ENCODE measurements at places on chromosomes 5 and 9. TPM values are rescaled to one million over a fixed set of nuclear protein-coding genes. Genes with fewer than 3 reads are reported as not detected.
A peak's percentile ranks its signal among the peaks of the same experiment; 100 is the strongest.

DNA sequence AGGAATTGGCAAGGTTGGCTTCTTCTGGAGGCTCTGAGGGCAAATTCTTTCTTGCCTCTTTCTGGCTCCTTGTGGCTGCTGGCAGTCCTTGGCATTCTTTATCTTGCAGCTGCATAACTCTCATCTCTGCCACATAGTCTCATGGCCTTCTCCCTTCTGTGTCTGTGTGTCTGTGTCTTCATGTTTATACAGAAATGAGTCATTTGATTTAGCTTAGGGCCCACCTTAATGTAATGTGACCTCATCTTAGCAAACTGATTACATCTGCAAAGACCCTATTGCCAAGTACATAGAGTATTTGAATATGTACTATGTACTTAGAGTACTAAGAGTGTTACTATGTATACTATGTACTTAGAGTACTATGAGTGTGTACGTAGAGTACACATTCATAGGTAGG, 122.5 kb downstream of the RFK start:
- no peaks in the 10 kb centered on the region for H3K27me3 ChIP-seq
- peaks cover 11% of the 10 kb centered on the region for H3K4me1 ChIP-seq
- DNase-seq, result no peak
- no peak overlapping the region for H3K27ac ChIP-seq
- H3K36me3 ChIP-seq, result no peaks in the 10 kb centered on the region
- no peak overlapping the region for H3K4me3 ChIP-seq

Gene PTPA
- 62.5 TPM for total RNA-seq

DNA sequence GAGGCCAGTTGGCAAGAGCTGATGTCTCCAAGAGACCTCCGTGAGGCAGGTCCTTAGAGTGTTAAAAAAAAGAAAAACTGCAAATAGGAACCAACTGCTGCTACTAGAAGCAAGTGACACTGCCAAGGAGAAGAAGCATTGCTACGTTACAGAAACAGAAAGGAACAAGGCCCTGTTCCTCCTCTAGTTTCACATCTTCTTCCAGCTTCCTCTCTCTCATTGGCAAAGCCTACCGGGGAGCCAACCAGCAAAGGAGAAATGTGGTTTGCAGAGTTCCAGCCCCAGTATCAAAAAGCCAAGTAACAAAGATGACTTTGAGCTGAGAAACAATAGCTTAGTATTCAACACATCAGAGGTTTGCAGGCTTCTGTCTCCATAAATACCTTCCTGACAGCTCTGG, 145.9 kb downstream of the PRELID2 start:
- DNase-seq, result peak; percentile 13
- no peak overlapping the region for H3K27ac ChIP-seq
- H3K4me3 ChIP-seq, result no peak overlapping the region
- no peaks in the 10 kb centered on the region for H3K36me3 ChIP-seq

- H3K27me3 ChIP-seq, result no peaks in the 10 kb centered on the region
- H3K27ac ChIP-seq, result no peak overlapping the region
- peaks cover 15% of the 10 kb centered on the region for H3K36me3 ChIP-seq
- DNase-seq, result no peak
- H3K4me1 ChIP-seq, result no peaks in the 10 kb centered on the region
Observed at GRCh38 chr5:95883185-95884016, 60.9 kb upstream of the GLRX start.

Gene SLC36A2
- not detected for total RNA-seq

DNA sequence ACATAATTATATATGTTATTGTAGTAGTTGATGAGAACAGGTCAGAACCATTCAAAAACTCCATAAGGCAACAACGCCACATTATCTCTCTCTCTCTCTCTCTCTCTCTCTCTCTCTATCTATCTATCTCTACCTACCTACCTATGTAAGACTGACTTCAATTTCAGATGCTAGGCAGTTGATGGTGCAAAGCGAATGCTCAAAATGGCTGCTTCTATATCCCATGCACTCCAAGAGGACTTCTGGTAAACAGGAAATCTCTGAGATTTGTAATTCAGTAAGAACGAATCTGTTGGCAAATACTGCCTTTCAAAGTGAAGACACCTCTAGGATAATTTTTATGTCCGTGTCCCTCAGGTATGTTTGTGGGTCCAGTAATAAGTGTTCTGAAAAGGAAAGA, 43.7 kb downstream of the MEF2C start:
- no peak overlapping the region for H3K4me3 ChIP-seq
- DNase-seq, result no peak
- H3K27me3 ChIP-seq, result no peaks in the 10 kb centered on the region
- peaks cover 5% of the 10 kb centered on the region for H3K4me1 ChIP-seq
- no peak overlapping the region for H3K27ac ChIP-seq
- H3K36me3 ChIP-seq, result no peaks in the 10 kb centered on the region

GRCh38 chr9:124511426-124511840, 4.2 kb upstream of the NR5A1 start:
- no peaks in the 10 kb centered on the region for H3K36me3 ChIP-seq
- H3K27ac ChIP-seq, result no peak overlapping the region
- no peaks in the 10 kb centered on the region for H3K27me3 ChIP-seq
- no peak for DNase-seq

DNA sequence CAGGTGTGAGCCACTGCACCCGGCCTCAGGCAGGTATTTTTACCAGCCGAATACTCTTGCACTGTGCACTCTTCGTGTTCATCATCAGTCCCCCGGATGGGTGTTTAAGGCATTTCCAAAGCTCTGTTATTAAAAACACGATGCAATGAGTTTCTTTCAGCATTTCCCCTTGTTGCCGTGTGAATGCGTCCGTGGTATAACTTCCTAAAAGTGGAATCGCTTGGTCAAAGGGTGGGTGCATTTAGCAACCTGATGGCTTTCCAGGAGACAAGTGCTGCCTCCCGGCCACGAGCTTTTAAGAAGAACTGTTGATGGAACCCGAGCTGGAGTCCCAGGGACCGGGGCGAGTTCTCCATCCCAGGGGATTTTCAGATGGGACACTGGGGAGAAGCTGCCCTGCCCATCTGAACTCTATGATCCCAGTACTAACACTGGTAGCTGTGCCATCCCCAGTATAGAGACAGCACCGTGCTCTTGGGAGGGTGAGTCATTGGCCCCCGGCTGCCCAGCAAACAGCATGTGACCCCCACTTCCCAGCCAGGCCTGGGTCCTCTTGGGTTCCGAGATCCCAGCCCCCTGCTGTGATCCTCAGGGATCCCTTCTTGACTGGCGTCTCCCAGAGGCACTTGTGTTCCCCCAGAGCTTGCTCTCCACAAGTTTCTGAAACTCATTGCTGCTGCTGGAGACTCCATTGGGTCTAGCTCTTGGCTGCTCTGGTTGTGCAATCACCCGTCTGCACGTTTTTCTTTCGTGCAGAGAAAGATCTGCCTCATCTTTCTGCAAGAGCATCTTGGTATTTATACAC, 169.5 kb upstream of the IER5L start:
- peaks cover 32% of the 10 kb centered on the region for H3K4me1 ChIP-seq
- no peak overlapping the region for H3K27ac ChIP-seq
- no peak for DNase-seq
- no peak overlapping the region for H3K4me3 ChIP-seq
- H3K27me3 ChIP-seq, result no peaks in the 10 kb centered on the region

Gene PCDHGA12
- total RNA-seq, result 5.6 TPM

- peak overlapping the region; percentile 26 for H3K27ac ChIP-seq
- peaks cover 4% of the 10 kb centered on the region for H3K27me3 ChIP-seq
- no peaks in the 10 kb centered on the region for H3K36me3 ChIP-seq
- DNase-seq, result no peak
- no peaks in the 10 kb centered on the region for H3K4me1 ChIP-seq
- no peak overlapping the region for H3K4me3 ChIP-seq
Observed at GRCh38 chr5:180596115-180596667, 4.9 kb upstream of the SCGB3A1 start.

DNA sequence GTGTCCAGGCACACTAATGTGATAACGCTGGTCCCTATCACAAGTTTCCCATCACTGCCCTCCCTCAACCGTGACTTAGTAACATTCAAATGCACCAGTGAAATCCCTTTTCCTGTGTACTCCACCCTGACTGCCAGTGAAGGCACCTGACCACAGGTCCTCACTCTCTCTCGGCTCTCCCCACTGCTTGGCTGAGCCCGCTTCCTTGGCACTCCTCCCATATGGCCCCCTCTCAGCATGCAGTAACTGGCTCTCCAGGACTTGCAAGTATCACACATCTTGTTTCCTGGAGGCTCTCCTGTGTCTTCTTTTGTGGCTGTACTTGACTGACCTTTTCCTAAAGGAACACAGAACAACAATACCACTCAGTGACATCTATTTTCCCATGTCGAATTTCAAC, 292.0 kb upstream of the ZNF608 start:
- no peak overlapping the region for H3K4me3 ChIP-seq
- peaks cover 19% of the 10 kb centered on the region for H3K4me1 ChIP-seq
- DNase-seq, result no peak
- no peaks in the 10 kb centered on the region for H3K27me3 ChIP-seq

- no peaks in the 10 kb centered on the region for H3K36me3 ChIP-seq
- no peak overlapping the region for H3K27ac ChIP-seq
- no peak for DNase-seq
- H3K27me3 ChIP-seq, result no peaks in the 10 kb centered on the region
- H3K4me3 ChIP-seq, result no peak overlapping the region
- H3K4me1 ChIP-seq, result no peaks in the 10 kb centered on the region
Observed at GRCh38 chr5:6218517-6218916, 159.8 kb downstream of the MED10 start.

Gene TPPP
- 24.1 TPM for total RNA-seq

DNA sequence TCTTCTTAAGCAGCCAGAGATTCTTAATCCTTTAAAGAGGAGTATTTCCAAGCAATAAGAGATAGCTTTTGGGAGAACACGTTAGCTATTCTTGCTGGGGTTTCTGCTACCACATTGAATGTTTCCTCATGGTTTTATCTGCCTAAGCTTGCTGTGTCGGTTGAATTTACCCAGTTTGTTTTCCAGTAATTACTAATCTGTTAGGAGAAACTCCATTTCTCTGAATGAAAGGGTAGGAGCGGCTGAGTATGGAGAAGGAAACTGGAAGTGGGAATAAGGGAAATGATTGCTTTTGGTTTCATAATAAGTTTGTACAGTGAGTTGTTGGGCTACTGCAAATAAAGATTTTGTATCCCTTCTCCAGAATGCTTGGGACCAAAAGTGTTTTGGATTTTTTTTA, 1.2 kb downstream of the JAK2 start:
- H3K4me1 ChIP-seq, result peaks cover 3% of the 10 kb centered on the region
- no peaks in the 10 kb centered on the region for H3K36me3 ChIP-seq
- peak overlapping the region; percentile 21 for H3K27ac ChIP-seq
- peak; percentile 39 for DNase-seq

DNA sequence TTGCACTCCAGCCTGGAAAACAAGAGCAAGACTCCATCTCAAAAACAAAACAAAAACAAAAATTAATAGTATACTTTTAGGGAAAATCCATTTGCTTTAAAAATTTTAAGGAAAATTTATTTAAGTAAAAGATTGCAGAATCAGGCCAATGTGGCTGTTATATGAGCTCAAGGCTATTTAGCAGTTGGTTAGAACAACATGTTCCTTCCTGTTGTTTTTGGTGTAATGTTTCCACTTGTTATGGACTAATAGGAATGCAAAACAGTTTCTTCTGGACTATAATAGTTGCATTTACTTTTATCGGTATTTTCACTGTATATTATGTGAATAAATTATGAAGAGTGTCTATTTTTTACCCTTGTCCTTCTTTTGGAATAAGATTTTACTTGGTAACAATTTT, 3.0 kb upstream of the CDC42SE2 start:
- peaks cover 5% of the 10 kb centered on the region for H3K4me1 ChIP-seq
- DNase-seq, result no peak
- H3K27ac ChIP-seq, result no peak overlapping the region
- no peaks in the 10 kb centered on the region for H3K27me3 ChIP-seq

GRCh38 chr5:68780299-68780955, 313.4 kb upstream of the SLC30A5 start:
- H3K4me1 ChIP-seq, result peaks cover 5% of the 10 kb centered on the region
- peak; percentile 56 for DNase-seq
- H3K27me3 ChIP-seq, result no peaks in the 10 kb centered on the region
- H3K27ac ChIP-seq, result no peak overlapping the region
- no peak overlapping the region for H3K4me3 ChIP-seq
